Jurkat, Clone E6-1 (cell line): ENCODE measurements at places on chromosomes 12 and 14.

- DNase-seq: no peak
Measured at GRCh38 chr14:103404032-103404918, 19.1 kb downstream of the MARK3 start.

DNA sequence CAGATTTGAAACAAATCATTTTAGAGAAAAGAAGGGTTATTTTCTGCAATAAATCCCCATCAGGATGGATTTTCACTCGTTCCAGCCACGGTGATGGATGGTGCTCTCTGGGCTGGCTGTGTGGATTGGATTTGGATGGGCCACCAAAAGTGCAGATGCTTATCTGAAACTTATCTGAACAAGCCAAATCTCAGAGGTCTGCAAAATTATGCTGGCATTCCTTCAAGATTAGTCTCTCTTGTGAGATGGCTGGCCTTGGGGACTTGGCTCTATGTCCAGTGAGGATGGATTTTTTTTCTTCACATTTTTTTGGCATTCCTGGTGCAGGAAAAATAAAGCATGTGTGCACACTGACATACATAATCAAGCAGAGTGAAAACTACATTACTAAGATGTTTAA is 341.9 kb downstream of the GXYLT1 start:
- DNase-seq: no peak

DNA sequence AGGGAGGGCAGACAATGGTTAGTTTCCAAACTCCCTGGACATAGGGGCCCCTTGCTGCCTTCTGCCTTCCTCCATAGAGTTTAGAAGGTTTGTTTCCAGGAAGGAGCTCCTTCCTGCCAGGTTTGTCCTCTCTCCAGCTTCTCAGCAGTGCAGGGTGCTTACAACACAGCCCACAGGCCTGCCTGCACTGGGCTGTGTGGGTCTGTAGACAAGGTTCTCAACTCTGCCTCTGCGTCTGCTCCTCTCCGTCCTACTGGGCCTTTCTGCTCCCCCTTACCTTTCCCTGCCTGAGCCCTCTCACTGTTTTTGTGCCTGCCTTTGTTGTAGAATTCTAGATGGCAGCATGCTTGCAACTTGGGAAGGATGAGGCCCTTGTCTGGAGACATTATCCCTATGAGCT is 124.0 kb downstream of the SAMD4A start:
- DNase-seq: no peak

DNA sequence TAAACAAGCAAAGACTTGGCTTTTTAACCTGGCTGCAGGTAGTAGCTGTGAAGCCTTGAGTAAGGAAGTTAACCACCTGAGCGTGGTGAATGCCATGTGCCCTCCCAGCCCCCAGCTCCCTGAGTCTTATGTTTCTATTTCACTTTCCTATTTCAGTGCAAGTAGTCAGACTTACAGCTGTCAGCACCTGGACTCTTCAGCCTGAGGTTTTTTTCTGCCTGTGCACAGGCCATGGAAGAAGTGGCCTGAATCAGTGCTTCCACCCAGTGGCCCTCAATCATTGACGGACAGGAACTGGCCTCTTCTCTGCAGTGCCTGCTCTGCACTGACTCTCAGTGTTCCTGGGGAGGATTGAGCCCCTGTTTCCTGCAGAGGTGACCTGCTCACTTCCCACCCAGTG is 796.4 kb downstream of the MED13L start:
- no peak for DNase-seq

DNA sequence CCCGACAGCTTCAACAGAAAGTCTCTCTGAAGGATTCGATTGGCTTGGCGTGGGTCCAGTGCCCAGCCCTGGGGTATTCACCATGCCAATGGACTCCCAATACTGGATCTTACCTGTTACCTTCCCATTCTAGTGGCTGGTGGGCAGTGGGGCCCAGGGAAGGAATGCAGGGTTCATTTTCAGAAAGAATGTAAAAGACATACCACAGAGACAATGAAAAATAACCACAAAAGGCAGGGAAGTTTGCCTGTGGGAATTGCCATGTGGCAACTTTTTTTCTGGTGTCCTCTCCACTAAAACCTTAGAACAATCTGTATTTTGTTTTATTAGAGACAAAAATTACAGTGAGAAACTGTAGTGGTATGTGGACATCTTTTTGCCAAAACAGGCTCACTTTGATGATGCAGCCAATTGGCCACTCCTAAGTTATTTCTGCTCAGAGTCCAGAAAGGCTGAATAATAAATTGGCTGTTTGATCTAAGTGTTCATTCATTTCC is 55.2 kb downstream of the PTGER2 start:
- no peak for DNase-seq

DNA sequence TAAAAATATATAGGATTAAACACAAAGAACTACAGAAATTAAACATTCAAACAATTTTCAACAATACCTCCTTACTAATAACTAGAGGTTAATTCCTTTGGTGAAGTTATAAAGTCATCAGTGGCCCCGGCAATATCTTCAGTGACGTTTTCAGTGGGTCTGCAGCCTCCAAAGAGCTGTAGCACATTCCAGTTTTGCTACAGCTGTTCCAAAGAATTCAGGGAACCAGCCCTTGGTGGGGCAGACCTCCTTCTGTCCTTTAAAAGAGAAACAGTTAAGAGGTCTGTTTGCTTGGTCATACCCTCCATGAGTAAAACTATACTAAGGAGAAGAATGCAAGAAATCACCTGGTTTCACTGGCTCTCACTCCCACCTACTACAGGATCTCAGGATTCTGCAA is 99.2 kb upstream of the ZDHHC17 start:
- DNase-seq: no peak

DNA sequence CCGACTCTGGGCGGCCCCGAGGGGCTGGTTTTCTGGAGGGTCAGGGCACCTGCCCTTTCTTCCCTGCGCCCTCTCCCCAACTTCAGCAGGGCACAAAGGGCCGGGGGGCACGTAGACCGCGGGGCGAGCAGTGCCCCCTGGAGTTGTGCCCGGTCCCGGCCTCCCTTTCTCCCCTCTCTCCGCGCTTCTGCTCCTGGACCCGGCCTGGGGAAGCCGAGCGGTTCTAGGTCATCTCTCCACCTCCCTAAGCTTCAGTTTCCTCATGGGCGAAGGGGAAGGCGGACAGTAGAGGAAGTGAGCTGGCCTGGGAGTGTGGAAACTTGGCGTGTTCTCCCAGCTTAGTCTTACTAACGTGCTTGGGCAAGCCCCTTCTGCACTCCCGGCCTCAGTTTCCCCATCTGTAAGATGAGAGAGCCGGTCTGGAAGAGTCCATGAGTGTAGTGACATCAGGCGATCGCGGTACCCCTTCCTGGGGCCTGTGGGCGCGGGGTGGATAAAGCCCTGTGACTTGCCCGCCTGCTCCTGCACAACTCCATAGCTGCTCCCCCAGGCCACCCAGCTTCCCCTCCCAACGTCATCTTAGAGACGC is 158.6 kb upstream of the PARP11 start:
- DNase-seq: no peak

GRCh38 chr14:26835979-26836570 is 238.2 kb upstream of the NOVA1 start:
- DNase-seq: no peak

DNA sequence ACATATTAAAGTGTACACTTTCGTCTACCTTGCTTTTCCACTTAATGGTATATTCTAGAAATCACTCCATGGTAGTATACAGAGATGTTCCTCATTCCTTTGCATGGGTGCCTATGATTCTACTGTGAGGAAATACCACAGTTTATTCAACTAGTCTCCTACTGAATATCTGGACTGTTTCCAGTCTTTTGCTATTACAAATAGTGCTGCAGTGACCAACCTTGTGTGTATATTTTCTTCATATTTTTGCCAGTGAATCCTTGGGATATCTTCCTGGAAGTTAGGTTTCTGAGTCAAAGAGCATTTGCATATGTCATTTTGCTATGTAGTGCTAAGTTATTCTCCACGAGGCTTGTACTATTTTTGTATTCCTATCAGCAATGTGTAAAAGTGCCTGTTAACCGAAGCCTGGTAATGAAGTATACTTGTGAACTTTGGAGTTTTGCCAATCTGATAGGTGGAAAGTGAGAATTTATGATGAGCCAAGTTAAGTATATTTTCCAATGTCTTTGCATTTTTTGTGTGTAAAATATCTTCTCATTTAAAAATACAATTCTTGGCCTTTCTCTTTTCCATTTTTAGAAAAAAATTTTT is 31.3 kb upstream of the TMEM263 start:
- DNase-seq: no peak

DNA sequence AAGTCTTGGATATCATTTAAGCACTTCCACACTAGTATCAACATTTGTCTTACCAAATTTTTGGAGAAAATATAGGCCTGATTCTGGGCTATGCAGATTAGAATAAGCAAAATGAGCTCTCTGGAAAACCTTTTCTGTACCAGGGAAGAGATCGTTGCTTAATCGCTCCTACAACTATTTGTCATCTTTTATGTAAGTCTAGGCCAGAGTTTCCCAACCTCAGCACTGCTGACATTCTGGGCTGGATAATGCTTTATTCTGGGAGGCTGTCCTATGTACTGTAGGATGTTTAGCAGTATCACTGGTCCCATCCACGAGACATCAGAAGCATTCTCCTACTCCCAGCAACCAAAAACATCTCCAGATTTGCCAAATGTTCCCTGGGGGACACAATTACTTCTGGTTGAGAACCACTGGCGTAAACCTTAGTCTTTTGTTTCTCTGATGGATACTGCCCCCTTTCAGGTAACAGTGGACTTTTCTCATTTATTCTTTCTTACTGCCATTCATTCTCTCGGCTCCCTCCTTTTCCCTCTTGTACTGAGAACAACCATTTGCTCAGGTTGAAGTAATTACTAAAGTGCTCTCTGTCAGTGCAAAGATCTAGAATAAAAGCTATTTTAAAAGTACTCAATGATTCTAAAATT is 316.9 kb upstream of the E2F7 start:
- DNase-seq: no peak

DNA sequence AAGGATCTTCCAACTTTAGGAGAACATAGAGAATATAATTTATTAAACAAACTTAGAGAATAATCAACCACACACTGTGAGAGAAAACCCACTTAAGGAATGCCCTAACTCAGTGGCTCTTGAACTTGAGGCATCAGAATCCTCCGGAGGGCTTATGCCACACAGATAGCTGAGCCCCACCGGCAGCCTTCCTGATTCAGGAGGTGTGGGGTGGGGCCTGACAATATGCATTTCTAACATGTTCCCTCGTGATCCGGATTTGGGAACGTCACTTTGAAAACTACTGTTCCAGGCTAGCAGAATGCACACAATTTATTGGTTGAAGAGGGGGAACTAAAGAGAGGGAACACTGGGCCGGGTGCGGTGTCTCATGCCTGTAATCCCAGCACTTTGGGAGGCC is 2.0 kb upstream of the SOAT2 start:
- DNase-seq: no peak

DNA sequence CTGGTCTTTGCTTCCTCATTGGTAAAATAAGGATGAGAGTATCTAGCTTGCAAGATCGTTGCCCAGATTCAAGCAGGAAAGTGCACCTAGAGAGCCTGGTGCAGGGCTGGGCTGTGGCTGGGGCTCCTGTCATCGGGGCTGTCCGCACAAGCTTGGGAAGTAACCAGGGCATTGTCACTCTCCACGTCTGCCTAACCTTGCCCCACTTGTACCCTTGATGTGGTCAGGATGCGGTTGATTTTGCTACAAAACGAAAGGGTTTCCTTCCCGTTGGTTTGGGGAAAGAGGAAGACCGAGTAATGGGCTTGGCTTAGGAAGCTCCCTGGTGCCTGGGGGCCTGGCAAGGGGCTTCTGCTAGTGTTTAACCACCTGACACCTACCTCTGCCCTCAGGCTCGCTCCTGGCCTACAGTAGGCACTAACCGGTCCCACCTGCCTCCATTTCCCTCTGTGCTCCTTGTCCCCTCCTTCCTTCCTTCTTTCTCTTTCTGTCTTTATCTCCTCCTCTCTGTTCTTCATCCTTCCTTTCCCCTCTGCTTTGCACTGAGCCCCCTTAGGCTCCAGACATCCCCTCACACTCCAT is 21.8 kb downstream of the MVK start:
- DNase-seq: peak; percentile 90

- no peak for DNase-seq
Measured at GRCh38 chr12:18868717-18869116, 130.8 kb downstream of the CAPZA3 start.

DNA sequence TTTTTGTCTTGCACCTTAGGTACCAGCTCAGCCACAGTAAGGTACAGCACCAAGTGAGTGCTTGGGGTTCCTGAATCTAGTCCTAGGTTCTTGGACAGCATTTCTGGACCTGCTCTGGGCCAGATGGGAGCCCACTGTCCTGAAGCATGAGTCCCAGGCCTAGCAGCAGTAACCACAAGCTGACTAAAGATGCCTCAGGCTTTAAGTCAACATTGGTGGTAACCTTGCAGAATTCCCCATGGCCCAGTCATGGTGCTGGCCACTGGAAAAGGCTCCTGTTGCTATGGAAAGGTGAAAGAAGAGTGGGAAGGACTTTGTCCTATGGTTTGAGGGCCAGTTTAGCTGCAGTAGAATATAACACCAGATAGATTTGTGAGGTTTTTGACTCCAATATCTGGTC is 86.9 kb upstream of the CLEC14A start:
- no peak for DNase-seq

- no peak for DNase-seq
Measured at GRCh38 chr14:31843361-31844091, 233.6 kb upstream of the ARHGAP5 start.

DNA sequence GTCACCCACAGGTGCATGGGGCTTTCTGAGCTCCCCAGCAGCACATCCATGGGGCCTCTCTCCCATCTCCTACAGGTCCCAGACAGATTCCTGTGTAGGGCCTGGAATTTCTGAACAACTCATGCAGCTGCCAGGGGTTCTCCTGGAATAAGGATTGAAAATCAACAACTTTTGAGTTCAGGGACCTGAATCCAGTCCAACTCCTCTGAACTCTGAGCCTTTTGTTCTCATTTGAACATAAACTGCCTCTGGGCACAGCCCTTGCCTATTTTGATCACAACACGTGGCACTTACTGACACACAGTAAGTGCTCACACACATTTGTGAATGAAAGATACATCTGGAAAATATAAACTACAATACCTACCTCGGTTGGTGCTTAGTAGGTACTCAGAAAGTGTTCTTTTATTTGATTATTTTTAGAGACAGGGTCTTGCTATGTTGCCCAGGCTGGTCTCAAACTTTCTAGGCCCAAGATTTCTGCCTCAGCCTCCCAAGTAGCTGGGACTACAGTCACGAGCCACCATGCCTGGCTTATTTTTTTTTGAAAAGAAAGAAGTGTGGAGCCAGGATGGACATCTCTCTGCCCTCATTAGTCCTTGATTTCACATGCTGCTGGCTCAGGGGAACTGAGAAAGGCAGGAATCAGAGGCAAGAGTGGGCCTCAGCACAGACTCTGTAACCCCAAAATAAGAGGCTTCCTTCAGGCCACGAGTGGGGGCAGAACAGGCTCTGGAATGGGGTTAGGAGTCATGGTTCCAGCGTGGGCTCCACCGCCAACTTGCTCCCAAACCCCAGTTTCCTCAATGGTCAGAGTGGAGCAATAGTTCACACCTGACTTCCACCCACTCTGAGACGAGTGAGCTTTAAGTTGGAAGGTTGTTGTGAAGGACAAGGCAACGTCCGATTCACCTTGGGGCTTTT is 27.0 kb downstream of the SYNE3 start:
- no peak for DNase-seq

GRCh38 chr12:45732250-45732649 is 2.7 kb downstream of the ARID2 start:
- DNase-seq: peak; percentile 55
